ENCODE measurements at places on chromosomes 13 and 19. TPM values are rescaled to one million over a fixed set of nuclear protein-coding genes. Genes with fewer than 3 reads are reported as not detected.

GRCh38 chr19:36046443-36047050 is 7.5 kb downstream of the THAP8 start:
- no peak for DNase-seq

- DNase-seq: peak; percentile 65
Measured at GRCh38 chr13:24995225-24995804, 100.6 kb upstream of the PABPC3 start.

ADPRHL1 gene
- 0.84 TPM for total RNA-seq

RFPL4A gene
- total RNA-seq: not detected

DNA sequence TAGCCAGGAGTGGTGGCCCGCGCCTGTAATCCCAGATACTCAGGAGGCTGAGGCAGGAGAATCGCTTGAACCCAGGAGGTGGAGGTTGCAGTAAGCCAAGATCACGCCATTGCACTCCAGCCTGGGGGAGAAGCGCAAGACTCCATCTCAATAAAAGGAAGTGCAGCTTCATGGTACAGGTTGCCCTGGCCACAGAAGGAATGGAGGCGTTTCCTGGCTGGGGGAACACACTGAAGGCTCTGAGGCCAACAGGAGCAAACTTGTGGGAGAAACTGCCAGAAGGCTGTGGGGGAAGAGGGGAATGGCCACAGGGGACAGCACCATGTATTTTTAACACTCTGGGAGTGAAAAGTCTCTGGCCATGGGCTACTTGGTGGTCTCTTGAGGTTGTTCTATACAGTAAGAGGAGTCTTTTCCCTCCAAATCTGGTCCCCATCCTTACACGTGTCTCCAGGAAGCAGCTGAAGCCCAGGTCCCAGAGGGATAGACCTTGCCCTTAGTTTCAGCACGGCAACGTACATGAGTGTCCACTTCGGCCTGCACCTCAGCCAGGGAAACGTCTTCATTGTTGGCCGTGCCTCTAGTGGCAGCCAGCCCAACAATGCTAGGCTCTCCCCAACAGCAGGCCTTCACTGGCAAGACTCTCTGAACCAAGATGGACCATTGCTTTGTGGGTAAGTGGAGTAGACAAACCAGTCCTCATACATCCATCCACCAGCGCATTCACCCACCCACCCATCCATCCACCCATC is 7.4 kb downstream of the MICOS13 start:
- DNase-seq: no peak

GRCh38 chr13:73201626-73202025 is 142.8 kb downstream of the KLF5 start:
- peak; percentile 58 for DNase-seq

- DNase-seq: no peak
Measured at GRCh38 chr19:28700176-28700575, 512.8 kb downstream of the UQCRFS1 start.
